ENCODE measurements at places on chromosomes 3 and 15.

- no peak for DNase-seq
Observed at GRCh38 chr3:190265796-190266195, 56.5 kb downstream of the CLDN1 start.

DNA sequence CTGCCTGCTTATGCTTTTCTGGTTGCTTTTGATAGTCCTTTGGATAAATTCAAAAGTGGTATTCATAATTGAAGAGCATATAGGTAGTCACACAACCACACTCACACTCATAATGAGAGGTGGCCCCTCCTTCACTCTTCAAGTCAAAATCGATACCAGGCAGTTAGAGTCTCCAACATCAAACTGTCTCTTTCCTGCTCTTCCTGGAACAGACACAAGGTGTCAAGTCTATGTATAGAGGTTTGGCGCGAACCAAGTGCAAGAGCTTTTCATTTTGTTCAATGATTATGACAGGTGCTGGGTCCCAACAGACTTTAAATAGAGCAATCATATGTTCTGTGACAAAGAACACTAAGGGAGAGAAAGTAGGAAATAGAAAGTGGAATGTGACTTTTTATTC is 29.9 kb upstream of the RGMA start:
- no peak for DNase-seq

DNA sequence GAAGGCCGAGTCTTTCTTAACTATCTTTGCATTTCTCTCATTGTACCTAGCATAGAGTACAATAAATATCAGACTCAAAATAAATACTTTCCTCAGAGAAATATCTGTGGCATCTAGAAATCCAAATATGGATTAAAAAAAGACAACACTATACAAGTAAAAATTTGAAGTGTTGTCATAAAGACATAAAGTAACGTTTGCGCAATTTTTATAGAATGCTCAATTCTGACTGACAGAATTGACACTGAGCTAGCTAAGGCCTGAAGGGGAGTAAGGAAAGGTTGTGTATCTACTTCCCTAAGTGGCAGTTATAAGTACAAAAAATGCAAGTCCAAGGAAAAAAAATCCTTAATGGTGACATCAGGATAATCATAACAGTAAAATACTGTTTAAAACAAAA is 1.1 kb downstream of the SEC11A start:
- no peak for DNase-seq

- DNase-seq: no peak
Observed at GRCh38 chr15:48825075-48825474, 14.2 kb upstream of the CEP152 start.

DNA sequence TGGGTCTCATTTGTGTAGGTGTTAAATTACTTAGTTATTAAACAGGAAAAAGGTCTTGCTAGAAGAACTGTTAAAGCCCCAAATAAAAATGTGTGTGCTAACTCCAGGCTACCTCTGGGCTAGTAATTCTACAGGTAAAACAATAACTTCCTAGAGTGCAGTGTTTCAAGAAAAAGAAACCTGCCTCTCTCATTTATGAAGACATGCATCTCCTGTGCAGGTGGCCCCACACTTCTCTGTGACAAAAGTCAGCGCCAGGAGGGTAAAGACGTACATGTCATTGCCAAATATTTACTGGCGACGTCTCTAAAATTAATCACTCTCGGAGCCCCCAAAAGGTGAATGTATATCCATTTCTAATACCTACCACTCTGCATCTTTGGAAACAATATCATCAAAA is 131.7 kb downstream of the FOXP1 start:
- DNase-seq: no peak

- no peak for DNase-seq
Observed at GRCh38 chr3:69671082-69671952, 67.9 kb upstream of the MITF start.

DNA sequence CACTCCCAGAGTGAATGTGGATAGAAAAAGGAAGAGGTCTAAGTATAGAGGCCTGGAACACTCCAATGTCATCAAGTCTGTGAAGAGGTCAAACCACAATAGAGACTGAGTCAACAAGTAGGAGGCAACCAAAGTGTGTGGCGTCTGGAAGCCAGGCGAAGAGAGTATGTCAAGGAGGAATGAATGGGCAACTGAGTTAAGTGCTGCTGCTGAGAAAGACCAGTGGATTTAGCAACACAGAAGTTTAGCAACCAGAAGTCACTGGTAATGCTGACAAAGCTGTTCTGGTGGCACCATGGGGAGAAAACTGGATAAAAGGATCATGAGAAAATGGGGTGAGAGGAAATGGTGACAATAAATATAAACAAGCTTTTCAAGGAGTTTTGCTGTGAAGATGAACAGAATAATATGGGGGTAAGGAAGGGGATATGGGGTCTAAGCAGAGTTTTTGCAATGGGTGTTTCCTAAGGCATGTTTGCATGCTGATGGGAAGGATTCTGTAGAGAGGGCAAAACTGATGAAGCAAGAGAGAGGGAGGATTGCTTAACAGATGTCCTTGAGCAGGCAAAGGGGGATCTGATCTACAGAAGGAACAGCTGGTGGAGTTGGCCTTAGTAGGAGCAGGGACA is 38.4 kb downstream of the PCOLCE2 start:
- no peak for DNase-seq

- DNase-seq: no peak
Observed at GRCh38 chr3:186067360-186068242, 41.3 kb downstream of the ETV5 start.

- DNase-seq: no peak
Observed at GRCh38 chr3:121630355-121630754, 30.3 kb downstream of the HCLS1 start.

DNA sequence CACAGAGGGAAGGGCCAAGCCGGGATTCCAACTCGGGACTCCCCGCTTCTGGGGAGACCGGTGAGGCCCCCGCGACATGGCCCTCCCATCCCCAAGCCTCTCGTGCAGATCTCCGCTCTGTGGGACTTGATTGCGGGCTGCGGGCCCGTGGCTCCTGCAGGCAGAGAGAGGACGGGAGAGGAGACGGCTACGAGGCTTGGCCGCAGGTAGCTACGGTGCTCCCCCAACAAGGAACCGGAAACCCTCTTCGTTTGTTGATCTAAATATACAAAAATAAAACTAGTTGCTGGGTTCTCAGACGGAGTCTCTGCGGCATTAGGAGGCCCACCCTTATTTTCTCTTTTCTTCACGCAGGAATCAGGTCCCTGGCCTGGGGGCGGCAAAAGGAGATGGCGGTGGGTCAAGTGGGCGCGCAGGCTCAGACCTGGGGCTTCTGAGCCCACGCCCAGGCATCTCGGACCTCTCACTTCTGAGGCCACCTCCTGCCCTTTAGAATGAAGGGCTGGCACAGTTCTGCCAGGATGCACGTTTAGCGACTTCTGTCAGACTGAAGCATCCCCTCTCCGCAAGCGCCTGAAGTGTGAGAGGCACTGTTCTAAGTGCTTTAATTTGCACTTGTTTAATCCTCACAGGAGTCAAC is 10.9 kb downstream of the GNB5 start:
- no peak for DNase-seq

GRCh38 chr15:25892126-25892525 is 29.0 kb upstream of the ATP10A start:
- DNase-seq: no peak

GRCh38 chr3:108970561-108970960 is 16.9 kb upstream of the GUCA1C start:
- DNase-seq: no peak

DNA sequence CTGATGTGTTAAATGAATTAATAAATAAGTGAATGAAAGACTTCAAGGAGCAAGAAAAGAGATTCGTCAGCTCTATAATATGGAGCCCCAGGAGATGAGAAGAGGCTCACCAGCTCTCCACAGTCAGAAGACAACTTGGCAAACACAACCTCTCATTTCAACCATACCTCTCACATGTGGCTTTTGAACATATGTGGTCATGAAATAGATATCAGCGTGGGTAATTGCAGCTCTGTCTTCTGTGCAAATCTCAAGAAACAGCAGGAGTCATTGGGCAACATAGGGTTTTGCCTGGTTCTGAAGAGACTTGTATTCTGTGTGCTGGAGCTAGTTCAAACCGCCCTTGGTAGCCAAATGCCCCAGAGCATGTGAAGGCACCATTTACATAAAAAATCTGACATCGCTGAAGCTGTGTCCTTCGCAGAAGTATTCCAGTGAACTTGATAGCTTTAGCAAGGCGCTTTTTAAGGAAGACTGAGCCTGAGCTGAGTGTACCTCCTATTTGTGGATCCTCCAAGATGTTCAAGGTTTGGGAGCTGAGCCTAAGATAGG is 8.4 kb downstream of the CX3CR1 start:
- DNase-seq: no peak

DNA sequence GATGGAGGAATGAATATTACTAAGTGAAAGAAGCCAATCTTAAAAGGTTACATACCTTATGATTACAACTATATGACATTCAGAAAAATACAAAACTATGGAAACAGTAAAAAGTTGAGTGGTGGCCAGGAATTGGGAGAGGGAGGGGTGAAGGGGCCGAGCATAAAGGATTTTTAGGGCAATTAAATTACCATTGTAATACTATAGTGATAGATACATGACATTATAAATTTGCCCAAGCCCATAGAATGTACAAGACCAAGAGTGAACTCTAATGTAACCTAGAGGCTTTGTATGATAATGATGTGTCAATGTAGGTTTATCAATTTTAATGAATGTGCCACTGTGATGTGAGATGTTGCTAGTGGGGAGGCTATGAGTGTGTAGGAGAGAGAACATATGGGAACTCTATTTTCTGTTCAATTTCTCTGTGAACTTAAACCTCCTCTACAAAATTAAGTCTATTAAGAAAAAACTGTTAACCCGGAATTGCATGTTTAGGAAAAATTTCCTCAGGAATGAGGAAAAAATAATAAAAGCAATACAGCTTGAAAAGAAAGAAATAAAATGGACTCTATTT is 541.9 kb upstream of the UBE2E2 start:
- DNase-seq: no peak

DNA sequence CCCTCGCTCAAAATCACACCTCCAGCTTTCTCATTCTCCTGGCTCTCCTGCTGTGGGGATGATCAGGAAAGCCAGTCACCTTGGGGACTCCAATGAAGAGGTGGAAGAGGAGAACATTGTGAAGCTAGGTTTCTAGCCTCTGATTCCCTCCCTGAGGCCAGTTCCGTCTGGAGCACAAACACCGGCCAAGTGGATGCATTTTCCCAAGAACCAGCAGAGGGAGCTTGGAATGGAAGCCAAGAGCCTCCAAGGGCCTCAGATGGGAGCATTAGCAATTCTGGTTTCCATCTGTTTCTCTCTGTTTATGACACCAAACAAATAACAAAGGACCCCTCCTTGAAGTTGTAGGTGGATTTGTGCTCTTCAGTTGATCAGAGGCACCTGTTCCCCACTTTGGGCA is 40.6 kb upstream of the NMNAT3 start:
- no peak for DNase-seq

- no peak for DNase-seq
Observed at GRCh38 chr3:149654188-149654601, 3.6 kb downstream of the WWTR1 start.

GRCh38 chr3:94226078-94226477 is 163.2 kb downstream of the NSUN3 start:
- no peak for DNase-seq

DNA sequence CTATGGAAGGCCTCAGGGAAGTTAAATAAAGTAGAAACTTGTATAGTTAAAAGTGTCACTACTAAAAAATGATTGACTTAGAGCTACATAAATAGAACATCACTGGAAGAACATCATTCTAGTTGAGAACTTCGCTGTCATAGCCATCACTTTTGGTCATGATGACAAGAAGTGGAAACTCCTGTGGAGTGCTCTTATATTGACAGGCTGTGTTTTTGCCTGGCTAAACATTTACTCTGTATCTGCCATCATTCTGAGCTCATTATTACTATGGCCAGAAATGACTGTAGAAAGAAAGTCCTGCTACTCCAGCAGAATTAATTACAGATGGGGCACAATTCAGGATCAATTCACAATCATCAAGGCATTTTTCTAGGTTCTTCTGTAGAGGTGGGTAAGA is 165.1 kb upstream of the GOLIM4 start:
- no peak for DNase-seq

- DNase-seq: no peak
Observed at GRCh38 chr15:90481023-90481422, 48.7 kb upstream of the CRTC3 start.

GRCh38 chr3:167228135-167228534 is 152.0 kb downstream of the ZBBX start:
- DNase-seq: no peak

GRCh38 chr3:47512416-47513124 is 942 bp downstream of the ELP6 start:
- DNase-seq: no peak

- DNase-seq: no peak
Observed at GRCh38 chr3:195757438-195757770, 36.6 kb downstream of the MUC20 start.

Measured in nucleus accumbens (tissue), 56 donors.